Anterior cingulate cortex (tissue), 58 donors: ENCODE measurements at places on chromosomes 16 and 17.

GRCh38 chr16:6913566-6913965 lies 419.1 kb upstream of the RBFOX1 start:
- DNase-seq, result no peak

DNA sequence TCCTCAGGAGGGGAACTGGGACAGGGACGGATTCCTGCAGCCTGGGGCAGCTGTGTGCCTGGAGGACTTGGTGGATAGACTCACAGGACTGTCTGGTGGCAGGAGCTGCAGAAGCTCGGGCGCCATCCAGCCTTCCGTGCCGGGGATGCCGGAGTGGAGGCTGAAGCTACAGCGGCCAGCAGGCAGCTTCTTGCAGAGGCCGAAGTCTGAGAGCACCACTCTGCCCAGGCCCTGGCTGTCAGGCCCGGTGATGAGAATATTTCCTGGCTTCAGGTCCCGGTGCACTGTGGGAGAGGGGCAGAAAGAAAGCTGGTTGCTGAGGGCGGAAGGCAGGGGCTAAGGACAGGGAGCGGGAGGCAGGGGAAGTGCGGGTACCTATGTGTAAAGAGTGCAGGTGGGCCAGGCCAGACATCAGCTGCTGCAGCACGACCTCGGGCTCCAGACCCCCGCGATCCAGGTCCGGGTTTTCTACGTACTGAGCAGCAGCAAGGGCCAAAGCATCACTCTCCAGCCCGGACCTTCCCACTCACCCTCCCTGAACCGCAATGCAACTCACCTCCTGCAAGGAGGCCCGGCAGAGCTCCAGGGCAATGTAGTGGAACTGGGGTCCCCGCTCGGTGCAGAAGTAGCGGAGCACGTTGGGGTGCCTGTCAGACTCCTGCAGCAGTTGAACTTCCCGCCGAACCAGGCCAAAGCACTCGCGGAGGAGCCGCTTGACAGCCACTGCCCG lies 16.1 kb downstream of the PLK1 start:
- DNase-seq, result no peak

DNA sequence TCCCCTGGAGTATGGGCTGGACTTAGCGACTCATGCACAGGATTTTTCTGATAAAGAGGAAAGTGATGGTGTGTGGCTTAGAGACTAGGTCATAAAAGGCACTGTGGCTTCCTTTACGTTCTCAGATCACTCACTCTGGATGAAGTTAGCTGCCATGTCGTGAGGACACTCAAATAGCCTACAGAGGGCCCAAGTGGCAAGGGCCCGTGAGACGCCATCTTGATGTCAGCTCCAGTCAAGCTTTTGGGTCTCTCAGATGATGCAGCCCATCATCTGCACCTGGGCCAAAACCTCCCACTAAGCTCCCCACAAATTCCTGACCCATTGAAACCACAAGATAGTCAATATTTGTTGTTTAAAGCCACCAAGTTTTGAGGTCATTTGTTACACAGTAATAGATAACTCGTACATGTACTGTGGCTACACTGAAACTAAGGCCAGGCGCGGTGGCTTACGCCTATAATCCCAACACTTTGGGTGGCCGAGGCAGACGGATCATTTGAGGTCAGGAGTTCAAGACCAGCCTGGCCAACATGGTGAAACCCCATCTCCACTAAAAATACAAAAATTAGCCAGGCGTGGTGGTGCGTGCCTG lies 14.7 kb downstream of the ST6GALNAC2 start:
- DNase-seq, result no peak

DNA sequence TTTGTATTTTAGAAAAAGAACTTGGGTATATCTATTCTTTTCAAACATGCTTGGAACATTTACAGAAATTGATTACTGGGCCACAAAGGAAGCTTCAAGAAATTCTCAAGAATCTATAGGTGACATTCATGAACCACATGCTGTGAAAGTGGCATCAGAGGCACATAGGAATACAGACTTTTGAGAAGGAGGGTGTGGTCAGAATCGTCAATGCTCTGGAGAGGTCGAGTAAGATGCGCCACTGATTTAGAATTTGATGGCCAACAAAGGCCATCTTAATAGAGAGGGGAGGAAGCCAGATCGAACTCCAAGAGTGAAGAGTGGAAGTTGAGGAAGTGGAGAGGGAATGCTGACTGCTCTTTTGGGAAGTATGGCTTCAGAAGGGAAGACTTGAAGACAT lies 3.5 kb upstream of the NSMCE1 start:
- DNase-seq, result no peak

DNA sequence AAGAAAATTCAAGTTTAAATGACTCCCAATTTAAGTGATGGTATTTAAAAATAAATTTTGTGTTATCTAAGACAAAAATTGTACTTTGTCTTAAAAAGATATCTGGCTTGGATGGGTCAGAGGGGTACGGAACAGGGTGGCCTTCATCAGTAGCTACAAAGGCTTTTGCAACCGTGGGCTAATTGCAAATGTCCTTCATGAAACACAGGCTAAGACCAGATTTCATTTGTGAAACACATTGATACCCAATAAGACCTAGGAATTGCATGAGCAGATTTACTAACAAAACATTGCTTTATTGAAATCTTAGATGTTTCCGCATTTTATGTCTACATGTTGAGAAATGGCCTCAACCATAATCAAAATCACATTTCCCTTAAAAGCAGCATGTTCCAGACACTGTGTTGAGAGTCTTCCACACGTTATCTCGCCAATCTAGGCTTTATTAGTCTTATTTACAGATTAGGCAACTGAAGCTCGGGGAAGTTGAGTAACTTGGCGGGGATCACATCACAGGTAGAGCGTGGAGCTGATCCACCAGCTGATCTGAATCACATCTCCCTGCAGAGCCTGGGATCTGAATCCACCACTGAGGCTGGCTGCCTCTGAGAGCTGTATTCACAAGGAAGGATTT lies 21.8 kb downstream of the FBXO39 start:
- DNase-seq, result no peak

- no peak for DNase-seq
Observed at GRCh38 chr16:64858076-64858475, 263.8 kb downstream of the CDH11 start.

DNA sequence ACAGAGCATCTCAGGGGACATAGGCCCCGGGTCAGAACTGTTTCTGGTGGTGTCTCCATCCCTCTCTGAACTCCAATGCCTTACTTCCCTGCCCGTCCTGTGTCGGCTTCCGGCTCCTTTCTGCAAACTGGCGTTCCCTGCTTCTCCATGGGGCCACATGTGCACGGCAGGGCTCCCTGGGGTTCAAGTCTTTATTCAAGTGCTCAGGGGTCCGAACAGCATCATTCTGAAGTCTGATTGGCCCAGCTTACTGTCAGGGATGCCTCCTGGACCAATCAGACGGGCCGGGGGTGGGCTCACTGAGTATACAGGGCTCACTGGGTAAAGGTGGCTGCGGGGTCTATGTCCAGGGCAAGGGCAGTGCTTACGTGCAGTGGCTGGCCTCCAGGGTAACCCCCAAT lies 17.1 kb downstream of the C16orf82 start:
- no peak for DNase-seq

- DNase-seq, result no peak
Observed at GRCh38 chr16:76226481-76226880, 50.7 kb upstream of the CNTNAP4 start.

GRCh38 chr16:82993926-82994325 lies 367.2 kb downstream of the CDH13 start:
- DNase-seq, result no peak

GRCh38 chr17:48014595-48015111 lies 22.9 kb downstream of the COPZ2 start:
- DNase-seq, result no peak

GRCh38 chr17:67855504-67856324 lies 30.4 kb downstream of the BPTF start:
- DNase-seq, result no peak

GRCh38 chr17:59361916-59362810 lies 30.7 kb downstream of the YPEL2 start:
- DNase-seq, result peak; percentile 26

DNA sequence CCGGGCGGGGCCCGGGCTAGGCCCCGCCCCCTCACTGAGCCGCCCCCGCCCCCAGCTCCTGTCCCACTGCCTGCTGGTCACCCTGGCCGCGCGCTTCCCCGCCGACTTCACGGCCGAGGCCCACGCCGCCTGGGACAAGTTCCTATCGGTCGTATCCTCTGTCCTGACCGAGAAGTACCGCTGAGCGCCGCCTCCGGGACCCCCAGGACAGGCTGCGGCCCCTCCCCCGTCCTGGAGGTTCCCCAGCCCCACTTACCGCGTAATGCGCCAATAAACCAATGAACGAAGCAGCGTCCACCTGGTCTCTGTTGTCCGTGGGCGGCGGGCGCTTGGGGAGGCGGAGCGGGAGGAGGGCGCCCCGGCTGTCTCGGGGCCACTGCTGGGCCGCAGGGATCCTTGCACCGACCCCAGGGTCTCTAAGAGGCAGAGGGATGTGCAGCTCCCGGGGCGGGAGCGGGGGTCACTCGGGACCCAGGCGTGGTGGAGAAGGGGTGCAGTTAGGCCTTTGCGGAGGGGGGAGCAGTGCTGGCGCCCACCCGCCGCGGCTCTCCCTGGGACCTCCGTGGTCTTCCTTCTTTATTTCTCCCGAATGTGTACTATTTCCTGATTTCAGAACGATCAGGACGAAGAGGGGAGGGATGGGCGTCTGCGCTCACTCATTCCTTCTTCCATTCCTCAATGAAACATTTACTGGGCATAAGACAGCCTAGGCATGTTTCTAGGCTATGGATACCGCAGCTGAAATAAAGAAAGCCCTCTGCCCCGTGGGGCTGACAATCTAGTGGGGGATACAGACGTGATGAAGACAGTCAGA lies 2.0 kb downstream of the HBZ start:
- DNase-seq, result no peak

- DNase-seq, result no peak
Observed at GRCh38 chr16:13289515-13289914, 388.1 kb downstream of the SHISA9 start.

- no peak for DNase-seq
Observed at GRCh38 chr17:36989173-36989572, 40.4 kb downstream of the AATF start.

- DNase-seq, result no peak
Observed at GRCh38 chr17:72511874-72512273, 391.1 kb downstream of the SOX9 start.

GRCh38 chr17:67238991-67239390 lies 6.0 kb downstream of the HELZ start:
- no peak for DNase-seq

GRCh38 chr17:6651354-6651918 lies at the start of the genes C17orf100 and MED31:
C17orf100 (plus strand) TSS chr17:6651762; CDS start chr17:6651914, 152 bp downstream.
MED31 (minus strand) TSS chr17:6651605; CDS start chr17:6651528, 77 bp downstream.
- peak; percentile 92 for DNase-seq

DNA sequence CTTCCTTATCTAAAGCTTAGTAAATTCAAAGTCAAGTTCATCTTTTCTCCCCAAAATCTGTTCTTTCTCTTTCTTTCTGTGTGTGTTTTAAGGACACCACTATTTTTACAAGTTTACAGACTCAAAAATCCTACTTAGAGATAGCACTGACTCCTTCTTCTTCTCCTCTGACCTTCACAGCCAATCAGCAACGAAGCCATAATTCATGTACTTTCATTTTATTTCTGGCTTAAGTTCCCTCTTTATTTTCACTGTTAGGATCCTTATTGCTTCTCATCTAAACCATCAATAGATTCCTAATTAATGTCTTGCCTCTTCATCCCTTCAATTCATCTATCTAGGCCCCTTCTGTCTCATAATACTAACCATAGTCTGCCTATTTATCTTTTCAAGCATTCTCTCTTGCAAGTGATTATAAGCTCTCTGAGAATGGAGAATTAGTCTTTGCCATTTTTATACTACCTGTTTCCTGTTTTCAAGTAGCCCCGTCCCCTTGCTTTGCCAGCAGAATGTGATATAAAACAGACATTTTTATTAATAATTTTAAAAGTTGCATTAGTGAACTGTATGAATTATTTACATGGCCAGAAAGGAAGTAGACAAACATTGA lies 27.0 kb downstream of the CDC27 start:
- no peak for DNase-seq

DNA sequence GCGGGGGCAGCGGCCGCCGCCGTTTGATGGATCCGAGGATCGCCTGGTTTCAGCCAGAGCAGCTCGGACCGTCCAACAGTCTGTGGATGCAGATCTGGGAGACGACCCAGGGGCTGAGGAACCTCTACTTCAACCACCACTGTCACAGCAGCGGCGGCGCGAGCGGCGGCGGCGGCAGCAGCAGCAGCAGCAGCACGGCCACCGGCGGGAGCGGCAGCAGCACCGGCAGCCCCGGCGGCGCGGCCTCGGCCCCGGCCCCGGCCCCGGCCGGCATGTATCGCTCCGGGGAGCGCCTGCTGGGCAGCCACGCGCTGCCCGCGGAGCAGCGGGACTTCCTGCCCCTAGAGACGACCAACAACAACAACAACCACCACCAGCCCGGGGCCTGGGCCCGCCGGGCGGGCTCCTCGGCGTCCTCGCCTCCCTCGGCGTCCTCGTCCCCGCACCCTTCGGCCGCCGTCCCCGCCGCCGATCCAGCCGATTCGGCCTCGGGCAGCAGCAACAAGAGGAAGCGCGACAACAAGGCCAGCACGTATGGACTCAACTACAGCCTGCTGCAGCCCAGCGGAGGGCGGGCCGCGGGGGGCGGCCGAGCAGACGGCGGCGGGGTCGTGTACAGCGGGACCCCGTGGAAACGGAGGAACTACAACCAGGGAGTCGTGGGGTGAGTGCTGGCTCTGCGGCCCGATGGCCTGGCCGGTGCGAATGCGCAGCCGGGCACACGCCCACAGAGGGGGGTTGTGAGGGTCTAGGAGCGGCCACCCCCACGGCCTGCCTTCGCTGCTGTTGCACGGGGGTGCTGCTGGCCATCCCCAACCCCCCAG lies 702 bp downstream of the TENT4B start:
- DNase-seq, result peak; percentile 41

- DNase-seq, result no peak
Observed at GRCh38 chr16:30069611-30070462, 4.3 kb downstream of the ALDOA start.

DNA sequence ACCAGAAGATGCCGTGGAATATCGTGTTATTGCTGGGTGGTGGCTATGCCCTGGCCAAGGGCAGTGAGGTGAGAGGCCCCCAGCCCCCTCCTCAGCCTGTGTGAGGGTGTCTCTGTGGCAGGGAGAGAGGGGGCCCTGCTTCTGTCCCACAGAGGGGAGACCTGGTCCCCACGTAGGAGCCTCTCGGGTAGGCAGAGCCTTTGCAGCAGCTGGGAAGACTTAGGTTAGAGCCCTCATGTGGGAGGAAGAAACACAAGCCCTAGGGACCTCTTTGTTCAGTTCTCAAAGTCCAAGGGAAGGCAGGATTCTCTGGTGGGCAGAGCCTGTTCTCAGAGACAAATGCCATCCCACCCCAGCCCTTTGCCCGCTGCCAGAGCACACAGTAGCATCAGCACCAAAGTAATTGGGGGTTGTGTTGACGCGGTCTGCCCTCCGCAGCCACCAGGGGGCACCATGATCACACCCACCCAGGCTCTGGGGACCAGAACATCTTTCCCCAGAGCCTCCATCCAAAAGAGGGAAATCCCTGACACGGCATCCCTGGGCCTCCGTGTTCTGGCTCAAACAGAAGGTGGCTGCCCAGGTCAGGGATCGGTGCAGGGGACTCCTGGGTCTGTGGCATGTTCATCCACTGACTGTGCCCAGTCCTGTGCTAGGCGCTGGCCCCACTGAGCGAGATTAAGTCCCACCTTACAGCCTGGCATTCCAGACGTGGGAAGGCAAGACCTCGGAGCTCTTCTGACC lies 11.5 kb upstream of the FOXN1 start:
- DNase-seq, result peak; percentile 51
